ENCODE measurements at places on chromosomes 5 and 9.

DNA sequence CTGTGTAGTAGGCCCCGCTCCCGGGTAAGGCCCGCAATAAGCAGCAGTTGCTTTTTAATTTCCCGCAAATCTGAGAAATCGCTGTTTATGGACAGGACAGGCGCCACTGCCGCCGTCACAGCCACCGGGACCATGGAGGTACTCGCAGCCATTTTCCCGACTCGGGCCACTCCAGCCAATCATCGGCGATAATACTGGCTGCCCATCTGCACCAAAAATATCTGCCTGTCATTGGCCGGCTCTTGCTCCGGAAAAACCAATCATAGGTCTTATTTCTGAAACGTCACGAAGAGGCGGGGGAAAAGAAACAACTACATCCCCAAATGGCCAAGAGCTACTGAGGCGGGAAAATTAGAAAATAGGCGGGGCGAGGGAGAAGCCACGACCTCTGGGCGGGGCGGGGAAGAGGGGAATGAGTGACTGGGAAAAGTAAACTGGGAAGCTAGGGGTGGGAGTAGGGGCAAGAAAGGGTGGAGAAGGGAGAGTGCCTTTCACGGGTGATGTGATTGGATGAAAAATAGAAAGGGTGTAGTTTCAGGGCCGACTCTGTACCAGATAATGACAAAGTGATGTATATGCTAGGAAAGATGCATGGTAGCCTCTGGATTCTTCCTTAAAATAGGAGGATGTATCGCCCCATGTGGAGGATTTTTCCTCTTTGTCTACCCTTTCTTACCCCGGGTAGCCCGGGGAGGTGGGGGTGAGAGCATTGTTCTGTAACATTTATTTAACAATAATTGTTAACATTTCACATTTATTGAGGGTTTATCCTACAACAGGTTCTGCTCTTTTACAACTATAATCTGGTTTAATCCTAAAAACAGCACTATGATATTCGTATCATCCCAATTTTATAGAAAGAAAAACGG lies at the start of gene CDC23:
Gene CDC23, minus strand, starts transcription at position 163 of the 869 bp plus-strand sequence. Its CDS starts 11 bp downstream, at position 152.
- peak; percentile 96 for DNase-seq

DNA sequence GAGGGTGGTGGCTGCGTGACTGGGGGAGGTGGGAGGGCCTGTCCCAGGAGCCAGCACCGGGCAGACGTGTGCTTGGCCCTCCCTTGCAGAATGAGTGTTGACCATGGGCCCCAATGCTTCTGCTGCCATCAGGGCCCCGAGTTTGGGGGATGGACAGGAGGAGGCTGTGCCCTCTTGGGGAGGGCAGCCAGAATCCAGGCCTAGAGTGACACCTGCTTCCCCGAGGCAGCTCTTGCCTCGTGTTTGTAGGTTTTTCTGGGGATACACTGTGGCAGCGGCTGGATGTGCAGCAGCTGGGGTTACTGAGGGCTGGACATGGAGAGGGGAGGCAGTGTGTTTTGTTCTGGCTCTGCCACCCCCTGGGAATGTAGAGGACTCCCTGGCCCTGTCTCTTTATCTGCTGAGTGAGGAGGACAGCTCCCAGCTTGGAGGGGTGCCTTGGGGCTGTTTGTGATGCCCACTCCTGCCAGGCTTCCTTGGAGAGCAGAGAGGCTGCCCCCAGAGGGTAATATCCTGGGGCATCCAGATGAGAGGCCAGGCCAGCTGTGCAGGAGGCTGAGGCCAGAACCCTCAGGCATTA lies 22.7 kb downstream of the WNK2 start:
- no peak for DNase-seq

DNA sequence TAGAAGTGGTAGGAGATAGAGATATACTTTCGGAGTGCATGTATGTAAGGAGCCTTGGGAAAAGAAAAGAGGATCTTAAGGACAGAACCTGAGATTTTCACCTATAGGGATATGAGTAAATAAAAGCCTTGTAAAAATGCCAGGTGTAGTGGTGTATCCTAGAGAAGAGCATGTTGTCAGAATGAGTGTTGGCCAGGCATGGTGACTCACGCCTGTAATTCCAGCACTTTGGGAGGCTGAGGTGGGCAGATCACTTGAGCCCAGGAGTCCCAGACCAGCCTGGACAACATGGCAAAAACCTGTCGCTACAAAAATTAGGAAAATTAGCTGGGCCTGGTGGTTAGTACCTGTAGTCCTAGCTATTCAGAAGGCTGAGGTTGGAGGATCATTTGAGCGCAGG lies 76.0 kb downstream of the IPO11 start:
- DNase-seq: no peak

DNA sequence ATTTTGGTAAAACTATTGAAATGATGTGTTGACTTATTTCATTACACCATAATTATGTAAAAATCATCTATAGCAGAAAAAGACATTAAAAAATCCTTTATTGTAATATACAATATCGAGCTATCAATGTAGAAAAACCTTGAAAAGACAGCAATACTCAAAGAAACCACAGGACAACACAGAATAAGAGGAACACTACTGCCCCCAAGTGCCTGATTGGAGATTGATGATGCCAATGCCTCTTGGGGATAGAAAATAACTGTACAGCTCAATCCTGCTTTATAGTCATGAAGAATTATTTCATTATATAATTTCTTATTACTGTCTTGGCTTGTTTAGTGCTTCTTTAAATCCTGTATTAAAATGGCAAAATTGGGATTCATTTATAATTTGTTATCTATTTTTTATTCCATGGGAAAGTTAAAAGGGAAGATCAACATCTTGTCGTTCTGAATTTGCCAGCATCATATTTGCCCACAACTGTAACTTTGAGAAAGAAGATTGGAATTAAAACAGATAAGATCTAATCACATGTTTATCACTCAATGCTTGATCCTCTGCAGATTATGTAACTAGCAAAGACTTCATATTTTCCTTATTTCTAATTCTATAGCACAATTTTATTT lies 337.5 kb downstream of the CDH9 start:
- DNase-seq: no peak

DNA sequence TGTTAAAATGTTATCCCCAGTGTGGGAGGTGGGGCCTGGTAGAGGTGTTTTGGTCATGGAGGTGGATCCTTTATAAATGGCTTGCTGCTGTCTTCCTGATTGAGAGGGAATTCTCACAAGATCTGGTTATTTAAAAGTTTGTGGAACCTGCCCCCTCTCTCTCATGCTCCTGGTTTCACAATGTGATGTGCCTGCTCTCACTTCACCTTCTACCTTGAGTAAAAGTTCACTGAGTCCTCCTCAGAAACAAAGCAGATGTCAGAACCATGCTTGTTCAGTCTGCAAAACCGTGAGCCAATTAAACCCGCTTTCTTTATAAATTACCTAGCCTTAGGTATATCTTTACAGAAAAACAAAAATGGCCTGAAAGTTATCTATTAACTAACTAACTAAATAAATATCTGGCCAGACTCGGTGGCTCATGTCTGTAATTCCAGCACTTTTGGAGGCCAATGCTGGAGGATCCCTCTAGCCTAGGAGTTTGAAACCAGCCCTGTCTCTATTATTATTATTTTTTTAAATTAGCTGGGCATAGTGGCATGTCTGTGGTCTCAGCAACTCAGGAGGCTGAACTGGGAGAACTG lies 1067.4 kb downstream of the CDH9 start:
- no peak for DNase-seq
